ENCODE measurements at places on chromosomes 7 and 10.

- no peak for DNase-seq
These were observed 364.3 kb downstream of the PLXNA4 start for GRCh38 chr7:132211971-132212370.

- peak; percentile 41 for DNase-seq
These were observed 816 bp downstream of the DMTF1 start for GRCh38 chr7:87152897-87153641.

DNA sequence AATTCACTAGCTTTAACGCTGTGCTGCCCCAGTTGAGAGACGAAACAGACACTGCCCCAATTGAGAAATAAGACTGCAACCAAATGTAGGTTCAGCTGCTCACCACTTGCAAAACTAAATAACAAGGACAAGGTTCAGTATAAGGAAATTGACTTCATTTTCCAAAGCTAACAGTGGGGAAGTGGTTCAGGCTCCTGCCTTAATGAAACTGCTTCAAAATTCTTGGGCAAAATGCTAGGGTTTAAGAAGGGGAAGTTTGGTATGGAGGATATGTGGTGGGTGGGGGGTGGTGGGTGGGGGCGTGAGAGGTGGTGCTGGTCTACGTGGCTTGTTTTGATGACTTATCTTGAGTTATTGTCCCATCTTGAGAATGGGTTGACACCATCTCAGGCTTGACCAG lies 21.8 kb downstream of the MRPL32 start:
- no peak for DNase-seq

DNA sequence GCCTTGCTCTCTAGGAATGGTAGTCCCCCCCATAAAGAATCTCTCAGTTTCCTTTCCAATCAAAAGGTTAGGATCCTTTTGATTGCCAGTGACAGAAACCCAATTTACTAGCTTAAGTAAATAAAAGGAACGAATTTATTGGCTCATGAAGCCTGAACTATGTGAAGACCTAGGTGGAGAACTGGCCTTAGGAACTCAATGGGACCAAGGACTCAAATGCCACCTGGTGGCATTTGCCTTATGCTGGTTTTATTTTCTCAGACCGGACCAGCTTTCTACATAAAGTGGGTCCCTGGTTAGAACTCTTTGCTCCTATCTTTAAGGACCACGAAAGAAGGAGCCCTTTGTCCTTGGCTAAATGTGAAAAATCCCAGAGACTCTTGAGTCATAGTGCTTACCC lies 25.4 kb downstream of the CFTR start:
- no peak for DNase-seq

DNA sequence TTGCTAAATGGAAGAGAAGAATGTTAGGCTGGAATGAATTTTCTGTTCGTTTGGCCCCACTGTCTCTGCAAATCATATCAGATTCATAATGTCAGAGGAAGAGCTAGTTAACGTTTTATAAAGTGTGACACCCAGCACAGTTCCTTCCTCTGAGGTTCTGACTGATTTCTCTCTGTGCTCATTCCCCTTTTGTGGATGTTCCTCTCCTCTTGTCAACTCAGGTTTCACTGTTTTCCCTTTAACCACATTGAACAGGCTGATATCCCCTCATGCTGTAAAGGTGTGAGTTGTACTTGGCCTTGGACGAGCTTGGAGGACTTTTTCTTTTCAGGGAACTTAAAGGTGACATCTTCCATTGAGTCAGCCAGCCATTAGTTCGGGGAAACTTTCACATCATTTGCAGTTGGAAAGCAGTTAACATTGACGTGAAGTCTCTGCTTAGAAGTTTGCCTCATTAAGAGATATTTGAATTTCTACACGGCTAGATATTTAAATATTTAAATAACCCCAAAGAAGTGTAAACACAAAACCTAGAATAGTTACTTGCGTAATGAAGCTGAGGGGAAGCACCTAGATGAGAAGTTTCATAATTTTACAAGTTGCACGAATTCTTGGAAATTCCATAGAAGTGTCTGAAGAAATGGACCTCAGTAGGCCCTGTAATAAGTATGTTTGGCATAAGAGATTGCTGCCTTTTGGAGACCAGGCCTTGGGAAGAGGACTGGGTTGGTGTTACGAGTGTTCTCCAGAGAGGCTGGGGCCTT lies 101.5 kb upstream of the EGR2 start:
- no peak for DNase-seq

DNA sequence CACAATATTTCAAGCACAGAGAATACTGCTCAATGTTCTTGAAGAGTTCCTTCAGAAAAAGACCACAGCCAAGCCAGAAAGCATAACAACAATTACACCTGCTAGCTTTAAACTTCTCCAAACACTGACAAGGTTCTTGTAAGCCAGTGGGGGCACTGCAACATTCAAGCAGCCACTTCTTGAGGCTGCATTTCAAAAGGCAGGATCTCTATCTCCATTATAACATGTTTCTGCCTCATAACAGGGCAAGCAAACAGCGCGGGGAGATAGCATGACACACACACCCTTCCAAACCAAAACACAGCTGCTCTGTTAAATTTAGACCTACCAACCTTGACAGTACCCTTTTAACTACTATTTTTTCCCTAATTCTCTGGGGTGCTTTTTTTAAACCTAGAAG lies 30.8 kb downstream of the CHCHD3 start:
- no peak for DNase-seq
